Activated CD4-positive, alpha-beta T cell treated with anti-CD3 and anti-CD28 coated beads for 36 hours (primary cell): ENCODE measurements at places on chromosomes 1 and 21. TPM values are rescaled to one million over a fixed set of nuclear protein-coding genes. Genes with fewer than 3 reads are reported as not detected.
A peak's percentile ranks its signal among the peaks of the same experiment; 100 is the strongest.

DNA sequence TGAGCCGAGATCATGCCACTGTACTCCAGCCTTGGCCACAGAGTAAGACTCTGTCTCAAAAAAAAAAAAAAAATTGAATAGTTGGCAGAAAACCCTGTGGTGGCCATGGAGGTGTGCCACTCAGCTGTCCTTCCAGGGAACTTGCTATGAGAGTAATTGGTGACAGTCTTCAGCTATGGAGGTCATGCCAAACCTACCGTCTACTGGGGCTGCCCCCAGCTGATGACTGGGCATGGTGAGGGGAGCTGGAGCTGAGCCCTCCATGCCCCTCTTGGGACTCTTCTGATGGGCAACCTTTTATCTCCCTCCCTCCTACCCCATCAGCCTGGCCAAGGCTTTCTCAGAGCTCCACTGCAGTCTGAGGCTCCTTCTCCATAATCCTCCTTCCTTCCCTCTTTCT lies 84.2 kb downstream of the RYR2 start:
- H3K27me3 ChIP-seq, result peaks cover 8% of the 10 kb centered on the region
- no peak for DNase-seq
- H3K4me3 ChIP-seq, result no peak overlapping the region

ATP6V1G3 gene
- not detected for total RNA-seq

GRCh38 chr1:235749755-235750300 lies 100.2 kb upstream of the GNG4 start:
- no peak for DNase-seq
- no peaks in the 10 kb centered on the region for H3K27me3 ChIP-seq
- no peak overlapping the region for H3K4me3 ChIP-seq
- peaks cover 27% of the 10 kb centered on the region for H3K36me3 ChIP-seq
- H3K27ac ChIP-seq, result peak overlapping the region; percentile 1

ATAD3B gene
- 26.2 TPM for total RNA-seq

- H3K4me1 ChIP-seq, result peaks cover 17% of the 10 kb centered on the region
- no peak overlapping the region for H3K27ac ChIP-seq
- DNase-seq, result peak; percentile 39
- no peaks in the 10 kb centered on the region for H3K27me3 ChIP-seq
- no peak overlapping the region for H3K4me3 ChIP-seq
Observed at GRCh38 chr1:117572546-117572945, 33.3 kb upstream of the TENT5C start.

DNA sequence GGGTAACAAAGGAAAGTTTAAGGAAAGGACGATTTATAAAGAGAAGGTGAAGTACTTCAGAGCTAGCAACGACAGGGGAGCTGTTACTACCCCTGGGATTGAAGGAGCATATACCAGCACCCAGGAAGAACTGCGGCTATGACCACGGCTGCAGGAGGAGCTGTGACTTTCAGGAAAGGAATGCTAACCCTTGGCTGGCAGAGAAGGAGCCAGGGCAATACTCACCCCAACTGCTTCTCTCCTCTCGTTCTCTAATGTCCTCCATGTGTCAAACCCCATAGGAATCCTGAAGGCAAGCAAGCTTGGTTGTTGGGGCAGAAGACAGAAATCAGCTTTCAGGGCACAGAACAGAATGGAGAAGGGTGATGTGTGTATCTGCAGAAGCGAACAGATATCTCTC lies 120.5 kb downstream of the TMEM53 start:
- no peaks in the 10 kb centered on the region for H3K4me1 ChIP-seq
- no peak overlapping the region for H3K27ac ChIP-seq
- H3K36me3 ChIP-seq, result no peaks in the 10 kb centered on the region
- peaks cover 4% of the 10 kb centered on the region for H3K27me3 ChIP-seq
- H3K4me3 ChIP-seq, result no peak overlapping the region
- DNase-seq, result no peak

GRCh38 chr1:24427545-24427862 lies 11.9 kb downstream of the NIPAL3 start:
- H3K27ac ChIP-seq, result no peak overlapping the region
- no peak for DNase-seq
- H3K36me3 ChIP-seq, result peaks cover 31% of the 10 kb centered on the region
- no peaks in the 10 kb centered on the region for H3K27me3 ChIP-seq
- H3K4me3 ChIP-seq, result no peak overlapping the region

GRCh38 chr1:59697150-59697800 lies 117.5 kb upstream of the HOOK1 start:
- H3K27ac ChIP-seq, result peak overlapping the region; percentile 72
- no peaks in the 10 kb centered on the region for H3K27me3 ChIP-seq
- H3K36me3 ChIP-seq, result no peaks in the 10 kb centered on the region
- peak overlapping the region; percentile 40 for H3K4me3 ChIP-seq
- H3K4me1 ChIP-seq, result peaks cover 21% of the 10 kb centered on the region

GRCh38 chr1:39091845-39092645 lies 65.9 kb downstream of the NDUFS5 start:
- H3K36me3 ChIP-seq, result no peaks in the 10 kb centered on the region
- no peak overlapping the region for H3K27ac ChIP-seq
- peaks cover 3% of the 10 kb centered on the region for H3K4me1 ChIP-seq
- peak; percentile 82 for DNase-seq
- H3K4me3 ChIP-seq, result no peak overlapping the region
